Activated CD4-positive, alpha-beta T cell treated with anti-CD3 and anti-CD28 coated beads, Interleukin-2, amount 10 ng/mL, durations not matched to agents 7 days and 5 days (primary cell): ENCODE measurements at places on chromosomes 7 and 10. TPM values are rescaled to one million over a fixed set of nuclear protein-coding genes. Genes with fewer than 3 reads are reported as not detected.

- no peak overlapping the region for H3K27ac ChIP-seq
- DNase-seq: no peak
- no peaks in the 10 kb centered on the region for H3K27me3 ChIP-seq
- no peak overlapping the region for H3K4me3 ChIP-seq
- H3K36me3 ChIP-seq: no peaks in the 10 kb centered on the region
Observed at GRCh38 chr10:130015075-130015695, 51.1 kb upstream of the EBF3 start.

DNA sequence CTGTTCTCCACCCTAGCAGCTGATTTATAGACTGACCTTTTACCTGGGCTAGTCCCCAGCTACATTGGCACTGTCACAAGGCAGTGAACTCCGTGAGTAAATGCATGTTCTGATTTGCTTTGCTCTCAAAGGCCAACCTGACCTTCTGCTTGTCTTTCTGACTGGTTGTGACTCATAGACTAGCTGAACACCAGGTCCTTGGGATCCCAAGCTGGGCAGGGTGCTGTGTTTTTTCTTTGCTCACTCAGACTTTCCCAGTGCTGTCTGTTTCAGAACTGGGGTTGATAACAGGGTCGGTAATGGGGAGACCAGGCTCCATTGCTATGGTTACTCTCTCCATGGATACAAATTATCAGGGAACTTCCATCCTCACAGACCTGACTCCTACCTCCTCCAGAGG, 35.0 kb downstream of the EVX1 start:
- no peak for DNase-seq
- no peaks in the 10 kb centered on the region for H3K36me3 ChIP-seq
- no peak overlapping the region for H3K27ac ChIP-seq
- no peak overlapping the region for H3K4me3 ChIP-seq
- no peaks in the 10 kb centered on the region for H3K4me1 ChIP-seq

ZNF394 gene
- 52.1 TPM for total RNA-seq

DNA sequence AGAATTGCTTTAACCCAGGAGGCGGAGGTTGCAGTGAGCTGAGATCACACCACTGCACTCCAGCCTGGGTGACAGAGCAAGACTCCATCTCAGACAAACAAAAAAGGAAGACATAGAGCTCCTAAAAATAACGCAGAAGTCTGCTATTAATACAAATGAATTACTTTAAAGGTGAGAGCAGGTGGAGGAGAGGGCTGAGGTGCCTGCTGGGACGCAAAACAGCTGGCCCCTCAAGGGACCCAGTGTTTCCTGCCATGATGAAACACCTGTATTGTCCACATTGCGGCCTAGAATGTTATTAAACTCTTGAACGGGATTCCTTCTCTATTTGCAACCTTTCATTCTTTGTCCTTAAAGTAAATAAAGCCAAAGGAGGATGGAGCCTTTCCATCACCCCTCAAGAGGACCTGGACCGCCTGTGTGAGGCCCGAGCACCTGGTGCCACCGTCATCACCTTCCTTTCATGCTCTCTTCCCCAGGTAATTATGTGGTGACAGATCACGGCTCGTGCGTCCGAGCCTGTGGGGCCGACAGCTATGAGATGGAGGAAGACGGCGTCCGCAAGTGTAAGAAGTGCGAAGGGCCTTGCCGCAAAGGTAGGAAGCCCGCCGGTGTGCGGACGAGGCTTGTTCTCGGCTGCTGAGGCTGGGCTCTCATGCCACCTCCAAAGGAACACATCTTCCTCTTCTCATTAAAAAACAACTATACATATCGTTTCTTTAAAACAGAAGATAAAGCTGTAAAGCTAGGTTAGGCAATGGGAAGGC, 136.7 kb downstream of the EGFR start:
- no peak for DNase-seq
- no peak overlapping the region for H3K4me3 ChIP-seq
- no peak overlapping the region for H3K27ac ChIP-seq
- H3K4me1 ChIP-seq: no peaks in the 10 kb centered on the region
- H3K27me3 ChIP-seq: peaks cover 5% of the 10 kb centered on the region

DNA sequence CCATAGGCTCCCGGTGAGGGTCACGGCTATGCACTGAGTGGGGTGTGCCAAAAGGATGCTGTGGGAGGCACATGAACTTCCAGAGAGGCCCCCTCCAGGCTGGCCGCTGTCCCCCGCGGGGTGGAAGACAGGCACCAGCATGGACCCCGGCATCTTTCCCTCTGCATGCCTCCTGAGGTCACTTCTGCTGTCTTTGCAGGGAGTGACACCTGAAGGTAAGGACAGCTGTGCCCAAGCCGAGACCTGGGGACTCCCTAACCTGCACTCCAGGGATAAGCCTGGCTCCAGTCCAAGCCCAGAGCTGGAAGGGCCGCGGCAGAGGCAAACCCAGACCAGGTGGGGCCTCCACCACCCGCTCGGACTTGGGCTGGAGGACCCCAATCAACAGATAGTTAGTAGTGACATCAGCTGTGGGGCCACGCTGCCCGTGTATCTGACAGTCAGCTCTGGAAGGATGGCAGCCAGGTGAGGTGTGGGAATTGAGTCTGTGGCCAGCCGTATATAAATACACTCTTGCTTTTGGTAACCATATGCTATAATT, 340.7 kb upstream of the MKI67 start:
- H3K27ac ChIP-seq: no peak overlapping the region
- no peak for DNase-seq
- no peaks in the 10 kb centered on the region for H3K36me3 ChIP-seq

UPK3BL2 gene
- 52.4 TPM for total RNA-seq

GRCh38 chr7:1061180-1061579, 16.8 kb downstream of the GPR146 start:
- peaks cover 4% of the 10 kb centered on the region for H3K36me3 ChIP-seq
- H3K27ac ChIP-seq: no peak overlapping the region
- H3K4me3 ChIP-seq: no peak overlapping the region
- no peaks in the 10 kb centered on the region for H3K27me3 ChIP-seq

DNA sequence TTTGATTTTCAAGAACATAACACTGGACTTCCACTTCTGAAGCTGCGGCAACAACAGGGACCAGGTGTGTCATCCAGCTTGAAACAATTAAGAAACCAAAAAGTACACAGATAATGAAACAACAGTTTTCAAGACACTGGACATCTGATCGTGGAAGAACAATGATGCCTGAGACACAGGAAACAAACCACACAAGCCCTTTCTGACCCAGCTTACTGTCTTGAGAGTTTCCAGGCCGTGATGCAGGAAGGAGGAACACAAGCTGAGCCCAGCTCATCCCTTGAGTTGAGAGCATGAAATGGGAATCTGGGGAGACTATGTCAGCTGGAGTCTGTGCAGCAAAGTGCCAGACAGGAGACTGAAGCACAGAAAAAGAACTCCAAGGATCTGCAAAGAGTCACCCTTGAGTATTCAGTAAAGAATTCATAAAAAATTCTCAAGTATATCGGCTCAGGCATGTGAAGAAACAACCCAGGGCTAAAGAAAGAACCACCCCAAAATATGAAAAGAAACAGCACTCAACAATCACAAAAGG, 91.6 kb downstream of the RNF32 start:
- no peak for DNase-seq
- H3K27ac ChIP-seq: no peak overlapping the region
- H3K4me1 ChIP-seq: no peaks in the 10 kb centered on the region
- H3K4me3 ChIP-seq: no peak overlapping the region
- peaks cover 64% of the 10 kb centered on the region for H3K36me3 ChIP-seq
- no peaks in the 10 kb centered on the region for H3K27me3 ChIP-seq

SMKR1 gene
- total RNA-seq: 1.7 TPM

DNA sequence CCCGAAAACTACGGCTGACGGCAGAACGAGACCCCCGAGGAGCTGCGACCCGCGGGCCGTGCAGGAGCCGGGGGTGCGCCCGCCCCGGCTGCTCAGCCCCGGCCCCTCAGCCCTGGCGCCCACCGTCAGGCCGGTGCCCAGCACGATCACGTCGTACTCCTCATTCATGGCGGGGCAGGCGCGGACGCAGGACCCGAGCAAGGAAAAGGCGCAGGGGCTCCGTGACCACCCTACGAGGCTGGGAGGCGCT, 218 bp downstream of the GDI2 start:
- peak overlapping the region; percentile 93 for H3K27ac ChIP-seq
- peaks cover 22% of the 10 kb centered on the region for H3K36me3 ChIP-seq
- no peak for DNase-seq
- peaks cover 53% of the 10 kb centered on the region for H3K4me1 ChIP-seq

DNA sequence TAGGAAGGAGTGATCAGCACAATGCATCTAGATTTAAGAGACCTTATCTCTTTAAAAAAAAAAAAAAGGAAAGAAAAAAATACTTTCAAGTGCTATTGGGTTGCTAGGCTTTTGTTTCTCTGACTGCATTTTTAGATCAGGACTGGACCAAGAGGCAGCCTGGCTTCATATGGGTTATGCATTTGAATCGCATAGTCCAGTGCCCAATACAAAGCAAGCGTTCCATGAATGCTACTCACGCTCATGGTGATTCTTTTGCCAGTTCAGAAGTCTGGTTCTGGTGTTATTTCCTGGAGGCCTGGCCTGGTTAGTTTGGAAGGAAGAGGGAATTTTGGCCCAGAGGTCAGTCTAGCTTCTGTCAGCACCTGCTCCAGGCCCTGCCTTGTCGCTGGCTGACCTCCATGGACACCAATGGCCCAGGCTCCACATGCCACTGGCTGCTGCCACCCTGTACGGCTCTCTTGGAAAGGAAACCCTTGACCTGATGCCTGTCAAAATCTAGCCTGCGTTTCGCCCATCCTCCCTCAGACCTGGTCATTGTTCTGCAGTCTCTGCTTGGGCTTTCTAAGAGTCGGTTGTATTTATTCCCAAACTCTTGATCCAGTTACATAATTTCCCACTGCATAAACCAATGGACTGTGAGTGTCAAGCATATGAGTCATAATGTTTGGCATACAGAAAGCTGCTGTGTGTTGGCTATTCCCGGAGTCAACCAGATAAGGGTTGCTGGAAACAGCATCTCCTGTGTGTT, 74.3 kb upstream of the MKX start:
- H3K27me3 ChIP-seq: no peaks in the 10 kb centered on the region
- no peak for DNase-seq
- no peaks in the 10 kb centered on the region for H3K36me3 ChIP-seq
- no peaks in the 10 kb centered on the region for H3K4me1 ChIP-seq
- H3K27ac ChIP-seq: no peak overlapping the region

CDK1 gene
- total RNA-seq: 127 TPM

DNA sequence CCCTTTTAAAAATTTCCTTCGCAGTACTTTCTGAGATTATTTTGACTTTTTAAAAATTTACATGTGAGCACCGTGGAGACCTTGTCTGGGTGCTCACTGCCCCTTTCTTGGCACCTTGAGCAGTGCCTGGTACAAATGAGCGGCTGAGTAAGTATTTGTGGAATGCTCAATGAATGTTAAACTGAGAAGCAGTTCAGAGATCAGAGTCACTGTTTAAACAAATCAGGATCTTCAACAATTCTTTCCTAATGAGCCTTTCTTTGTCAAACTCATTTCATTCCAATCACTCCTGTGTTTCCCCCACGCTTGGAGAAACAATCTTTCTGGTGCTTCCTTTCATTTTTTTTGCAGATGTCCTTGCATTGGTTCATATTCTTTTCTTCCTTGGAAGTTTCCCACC, 611.3 kb upstream of the GALNT17 start:
- peaks cover 5% of the 10 kb centered on the region for H3K27me3 ChIP-seq
- H3K27ac ChIP-seq: no peak overlapping the region
- H3K36me3 ChIP-seq: no peaks in the 10 kb centered on the region
- DNase-seq: no peak
- no peak overlapping the region for H3K4me3 ChIP-seq
- H3K4me1 ChIP-seq: no peaks in the 10 kb centered on the region

DNA sequence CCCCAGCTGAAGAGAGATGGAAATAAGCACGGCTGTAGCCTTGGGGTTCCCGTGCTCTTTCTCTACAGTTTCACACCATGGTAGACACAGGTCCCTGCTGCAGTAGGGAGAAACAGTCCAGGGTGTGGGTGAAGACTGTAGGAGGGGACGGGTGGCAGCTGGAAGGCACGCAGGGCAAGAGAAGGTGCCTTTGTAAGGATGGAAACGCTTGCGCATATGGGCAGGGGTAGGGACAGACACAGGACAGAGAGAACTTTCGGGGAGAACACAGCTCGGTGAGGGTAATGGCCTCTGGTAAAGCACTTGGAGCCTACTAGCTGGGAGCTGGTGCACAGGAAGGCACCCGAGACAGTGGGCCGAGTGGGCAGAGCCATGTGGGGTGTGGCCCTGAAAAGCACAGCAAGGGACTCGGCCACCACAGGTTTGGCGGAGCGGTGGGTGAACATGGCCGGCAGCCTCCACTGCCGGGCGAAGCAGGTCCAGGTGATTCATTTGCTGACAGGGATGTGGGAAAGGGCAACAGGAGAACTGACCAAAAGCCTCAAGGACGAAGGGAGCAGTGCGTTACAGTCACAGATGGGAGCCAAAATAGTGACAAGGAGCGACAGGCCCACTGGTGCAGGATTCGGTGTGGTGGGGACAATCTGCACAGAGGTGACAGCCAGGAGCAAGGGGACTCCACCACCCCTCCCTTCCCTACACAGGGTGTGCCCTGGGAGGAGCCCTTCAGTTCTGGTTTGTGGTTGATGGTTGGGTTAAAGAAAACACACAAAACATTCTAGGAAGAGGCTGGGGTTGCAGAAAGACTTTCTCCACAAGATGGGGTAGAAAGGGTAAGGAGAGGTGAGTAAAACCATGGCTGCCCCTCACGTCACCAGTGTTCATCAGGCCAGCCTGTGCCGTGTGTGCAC, 97.1 kb downstream of the VOPP1 start:
- DNase-seq: peak; percentile 70
- H3K27me3 ChIP-seq: no peaks in the 10 kb centered on the region
- H3K4me3 ChIP-seq: peak overlapping the region; percentile 50
- peaks cover 50% of the 10 kb centered on the region for H3K36me3 ChIP-seq

SPAM1 gene
- total RNA-seq: not detected

DNA sequence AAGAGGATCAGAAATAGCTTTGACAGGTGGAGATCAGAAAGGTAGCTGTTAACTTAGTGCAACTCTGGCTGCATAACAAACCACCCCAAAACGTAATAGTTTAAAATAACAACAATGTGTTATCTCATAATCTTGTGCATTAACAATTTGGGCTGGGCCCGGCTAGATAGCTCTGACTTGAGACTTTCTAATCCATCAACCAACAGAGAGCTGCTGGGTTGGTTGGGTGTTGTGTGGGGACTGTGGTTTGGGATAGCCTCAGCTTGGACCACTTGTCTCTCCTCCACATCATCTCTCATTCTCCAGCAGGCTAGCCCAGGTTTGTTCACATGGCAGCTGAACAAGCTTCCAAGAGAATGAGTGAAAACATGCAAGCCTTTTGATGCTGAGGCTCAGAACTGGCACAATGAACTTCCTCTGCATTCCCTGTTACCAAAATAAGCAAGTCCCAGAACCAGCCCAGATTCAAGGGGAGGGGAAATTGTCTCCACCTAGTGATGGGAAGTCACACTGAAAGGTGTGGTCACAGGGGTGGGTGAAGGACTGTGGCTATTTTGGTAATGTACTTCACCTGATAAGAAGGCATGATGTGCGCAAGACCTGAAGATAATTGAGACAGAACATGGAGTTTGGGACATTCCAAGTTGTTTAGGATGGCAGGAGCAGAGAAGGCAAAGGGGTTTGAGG, 20.4 kb upstream of the ASAH2 start:
- no peak overlapping the region for H3K4me3 ChIP-seq
- peaks cover 20% of the 10 kb centered on the region for H3K27me3 ChIP-seq
- DNase-seq: no peak
- H3K27ac ChIP-seq: no peak overlapping the region
- H3K4me1 ChIP-seq: no peaks in the 10 kb centered on the region

GRCh38 chr10:124748953-124749645, 4.9 kb upstream of the FAM53B start:
- H3K36me3 ChIP-seq: peaks cover 22% of the 10 kb centered on the region
- H3K4me3 ChIP-seq: peak overlapping the region; percentile 0
- H3K4me1 ChIP-seq: peaks cover 30% of the 10 kb centered on the region
- peak overlapping the region; percentile 78 for H3K27ac ChIP-seq
- no peak for DNase-seq
- no peaks in the 10 kb centered on the region for H3K27me3 ChIP-seq

GRCh38 chr7:37218956-37219355, 229.7 kb downstream of the ELMO1 start:
- peaks cover 18% of the 10 kb centered on the region for H3K4me1 ChIP-seq
- H3K4me3 ChIP-seq: no peak overlapping the region
- peaks cover 40% of the 10 kb centered on the region for H3K36me3 ChIP-seq
- H3K27ac ChIP-seq: no peak overlapping the region
